H7 (cell line): ENCODE measurements at places on chromosomes 12 and 14. TPM values are rescaled to one million over a fixed set of nuclear protein-coding genes. Genes with fewer than 3 reads are reported as not detected.

DNA sequence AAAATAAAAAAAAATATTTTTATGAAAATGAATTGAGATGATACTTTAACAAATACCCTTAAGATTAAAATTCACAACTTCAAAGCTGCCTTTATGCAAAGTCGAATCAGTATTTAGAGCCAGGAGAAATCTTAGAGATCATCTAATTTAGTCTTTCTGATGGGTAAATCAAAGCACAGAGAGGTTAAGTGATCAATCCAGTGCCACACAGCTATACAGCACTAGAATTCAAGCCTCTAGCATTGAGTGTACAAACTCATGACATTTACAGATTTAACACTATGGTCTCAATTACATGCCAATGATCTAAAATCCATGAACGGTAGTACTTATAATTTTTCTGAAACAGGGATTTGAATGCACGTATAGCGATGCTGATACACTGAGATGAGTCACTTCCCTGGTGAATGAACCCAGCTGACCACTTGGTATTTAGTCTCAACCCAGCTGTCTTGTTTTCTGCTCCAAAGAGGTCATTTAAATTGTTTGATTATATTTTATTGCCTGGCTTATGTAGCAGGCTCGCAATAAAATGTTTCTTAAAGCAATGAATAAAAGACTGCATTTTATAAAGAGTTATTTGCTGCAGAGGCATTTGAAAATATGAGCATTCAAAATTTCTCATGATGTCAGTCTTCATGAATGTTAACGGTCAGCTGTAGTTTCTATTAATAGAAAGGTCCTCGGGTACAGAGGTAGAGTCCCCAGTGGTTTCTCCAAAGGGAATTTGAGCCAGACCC, 152.4 kb upstream of the PRICKLE1 start:
- DNase-seq = no peak

Gene HNF1A
- not detected in 2 replicates for total RNA-seq

DNA sequence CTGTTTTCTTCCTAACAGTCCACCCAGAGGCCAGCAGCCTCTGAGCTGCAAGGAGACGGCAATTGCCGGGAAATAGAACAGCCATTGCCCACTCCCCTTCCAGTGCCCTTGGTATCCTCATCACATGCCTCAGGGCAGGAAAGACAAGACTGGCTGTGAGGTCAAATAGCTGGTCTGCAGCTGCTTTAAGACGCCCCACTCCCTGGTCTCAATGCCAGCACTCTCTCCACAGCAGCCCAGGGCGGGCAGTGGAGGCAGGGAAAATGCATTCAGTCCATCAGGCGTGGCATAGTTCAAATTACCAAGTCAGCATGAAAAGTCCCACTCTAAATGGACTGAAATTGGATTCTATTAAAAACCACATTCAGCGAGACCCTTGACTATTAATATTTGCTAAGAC, 35.6 kb downstream of the TTC9 start:
- DNase-seq = no peak

DNA sequence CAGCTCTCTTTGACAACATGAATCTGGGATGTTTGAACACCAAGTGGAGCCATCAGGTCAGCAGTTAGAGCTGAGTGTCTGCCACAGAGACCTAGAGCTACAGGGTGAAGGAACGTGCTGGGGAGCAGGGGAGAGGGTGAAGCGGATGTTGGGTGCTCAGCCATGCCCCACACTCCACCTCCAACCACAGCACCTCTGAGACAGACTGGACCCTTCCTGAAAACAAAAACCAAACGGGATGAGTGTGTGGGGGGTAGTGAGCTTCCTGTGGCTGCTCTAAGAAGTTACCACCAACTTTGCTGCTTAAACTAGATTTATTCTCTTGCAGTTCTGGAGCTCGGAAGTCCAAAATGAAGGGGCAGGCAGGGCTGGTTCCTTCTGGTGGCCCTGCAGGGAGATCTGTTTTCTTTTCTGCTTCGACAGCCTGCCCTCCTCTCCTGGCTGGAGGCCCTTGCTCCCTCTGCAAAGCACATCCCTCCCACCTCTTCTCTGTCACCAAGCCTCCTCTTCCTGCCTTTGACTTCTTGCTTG, 5.6 kb upstream of the GOLGA3 start:
- no peak for DNase-seq

Gene PA2G4
- 273 and 282 TPM in 2 replicates for total RNA-seq
